ENCODE measurements at places on chromosomes 4 and X.

- DNase-seq: no peak
These were observed 211.6 kb upstream of the DKK2 start for GRCh38 chr4:107247738-107248137.

DNA sequence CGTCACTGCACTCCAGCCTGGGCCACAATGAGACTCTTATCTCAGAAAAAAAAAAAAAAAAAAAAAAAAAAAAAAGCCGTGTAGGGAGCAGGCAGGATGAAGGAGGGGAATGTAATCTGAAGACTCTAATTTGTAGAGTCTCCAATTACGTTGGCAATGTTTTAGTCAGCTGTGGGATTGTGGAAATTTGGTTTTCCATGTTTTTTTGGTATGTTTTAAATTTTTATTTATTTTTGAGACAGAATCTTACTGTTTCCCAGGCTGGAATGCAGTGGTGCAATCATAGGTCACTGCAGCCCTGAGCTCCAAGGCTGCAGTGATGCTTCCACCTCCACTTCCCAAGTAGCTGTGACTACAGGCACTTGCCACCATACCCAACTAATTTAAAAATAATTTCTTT, 56.5 kb downstream of the NSD2 start:
- DNase-seq: no peak

GRCh38 chr4:89860971-89861370, 24.0 kb upstream of the SNCA start:
- no peak for DNase-seq

DNA sequence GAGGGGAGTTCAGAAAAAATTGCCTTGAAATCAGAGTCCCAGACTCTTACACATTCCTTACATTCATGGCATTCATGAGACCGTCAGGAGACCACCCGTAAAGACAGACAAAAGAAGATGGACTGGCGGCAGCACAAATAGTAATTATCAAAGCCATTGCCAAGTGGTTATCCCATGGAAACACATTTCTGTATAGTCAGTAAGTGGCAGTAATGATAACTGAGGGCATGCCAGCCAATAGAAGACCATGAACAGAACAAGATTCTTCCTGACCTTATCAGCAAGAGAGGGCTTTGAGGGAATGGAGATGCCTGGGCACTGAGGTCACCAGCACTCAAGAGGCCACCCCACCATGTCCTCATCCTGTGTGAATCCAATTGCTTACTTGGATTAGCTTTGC, 121.7 kb upstream of the HCCS start:
- DNase-seq: no peak

DNA sequence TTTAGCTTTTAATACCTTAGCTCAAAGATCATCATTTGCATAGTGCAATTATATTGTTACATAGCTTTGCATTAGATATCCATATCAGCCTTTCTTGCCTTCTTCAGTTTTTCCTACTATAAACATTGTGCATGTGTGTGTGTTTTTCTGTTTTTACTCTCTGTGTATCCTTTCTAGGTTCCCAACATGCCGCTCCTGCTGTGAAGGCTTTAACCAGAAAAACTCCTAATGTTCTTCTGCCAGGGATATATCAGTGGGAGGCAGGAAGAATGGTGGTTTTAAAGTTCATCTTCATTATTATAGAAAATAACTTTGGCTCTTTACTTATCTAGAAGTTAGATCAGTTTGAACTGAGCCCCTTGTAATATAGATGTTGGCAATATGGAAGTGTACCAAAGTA, 61.2 kb downstream of the CPE start:
- no peak for DNase-seq

- DNase-seq: no peak
These were observed 595.0 kb upstream of the BOD1L1 start for GRCh38 chr4:14222377-14223029.

DNA sequence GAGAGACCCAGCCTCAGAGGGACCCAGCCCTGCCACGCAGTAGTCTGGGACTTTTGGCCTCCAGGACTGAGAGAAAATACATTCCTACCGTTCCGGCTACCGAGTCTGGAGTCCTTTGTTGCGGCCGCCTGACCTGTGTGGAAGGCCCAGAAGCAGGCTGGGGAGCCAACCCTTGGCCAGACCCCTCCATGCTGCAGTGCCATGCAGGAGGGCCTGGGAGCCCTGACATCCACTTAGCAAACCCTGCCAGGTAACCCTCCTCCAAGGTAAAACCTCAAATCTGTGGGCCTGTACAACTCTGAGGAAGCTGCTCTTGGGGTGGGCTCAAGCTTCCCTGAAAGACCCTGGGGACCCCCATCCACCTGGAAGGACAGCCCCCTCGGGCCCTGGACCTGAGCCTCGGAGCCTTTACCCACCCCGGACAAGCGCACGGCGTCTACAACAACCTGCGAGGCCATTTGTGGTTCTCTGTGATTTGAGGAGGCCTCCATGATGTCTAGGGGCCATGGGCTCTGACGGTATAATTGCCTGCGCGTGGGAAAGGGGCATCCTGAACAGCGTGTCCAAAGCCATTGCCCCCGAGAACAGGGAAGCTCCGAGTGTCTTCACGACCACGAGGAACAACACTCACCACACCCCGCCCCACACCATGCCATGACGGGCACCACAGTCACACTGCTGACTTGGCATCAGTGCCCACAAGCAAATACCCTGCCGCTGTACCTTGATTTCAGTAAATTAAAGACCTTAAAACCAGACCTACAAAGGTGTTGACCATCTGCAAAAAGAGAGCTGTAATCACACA, 58.7 kb downstream of the ZFYVE28 start:
- no peak for DNase-seq

DNA sequence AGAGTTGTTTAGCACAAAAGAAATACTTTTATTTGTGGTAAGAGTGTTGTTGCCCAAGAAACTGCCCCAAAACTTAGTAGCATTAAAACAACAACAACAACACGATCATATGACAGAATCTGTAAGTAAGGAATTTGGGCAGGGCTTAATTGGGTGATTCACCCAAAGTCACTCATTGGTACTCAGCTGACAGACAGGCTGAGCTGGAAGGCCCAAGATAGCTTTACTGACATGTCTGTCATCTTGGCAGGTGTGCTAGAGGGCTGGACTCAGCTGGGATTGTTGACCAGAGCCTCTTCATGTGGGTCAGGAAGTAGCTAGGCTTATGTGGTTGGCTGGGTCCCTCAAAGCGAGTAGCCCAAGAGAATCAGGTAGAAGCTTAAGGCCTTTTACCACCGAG, 52.3 kb downstream of the KIAA0232 start:
- DNase-seq: no peak

DNA sequence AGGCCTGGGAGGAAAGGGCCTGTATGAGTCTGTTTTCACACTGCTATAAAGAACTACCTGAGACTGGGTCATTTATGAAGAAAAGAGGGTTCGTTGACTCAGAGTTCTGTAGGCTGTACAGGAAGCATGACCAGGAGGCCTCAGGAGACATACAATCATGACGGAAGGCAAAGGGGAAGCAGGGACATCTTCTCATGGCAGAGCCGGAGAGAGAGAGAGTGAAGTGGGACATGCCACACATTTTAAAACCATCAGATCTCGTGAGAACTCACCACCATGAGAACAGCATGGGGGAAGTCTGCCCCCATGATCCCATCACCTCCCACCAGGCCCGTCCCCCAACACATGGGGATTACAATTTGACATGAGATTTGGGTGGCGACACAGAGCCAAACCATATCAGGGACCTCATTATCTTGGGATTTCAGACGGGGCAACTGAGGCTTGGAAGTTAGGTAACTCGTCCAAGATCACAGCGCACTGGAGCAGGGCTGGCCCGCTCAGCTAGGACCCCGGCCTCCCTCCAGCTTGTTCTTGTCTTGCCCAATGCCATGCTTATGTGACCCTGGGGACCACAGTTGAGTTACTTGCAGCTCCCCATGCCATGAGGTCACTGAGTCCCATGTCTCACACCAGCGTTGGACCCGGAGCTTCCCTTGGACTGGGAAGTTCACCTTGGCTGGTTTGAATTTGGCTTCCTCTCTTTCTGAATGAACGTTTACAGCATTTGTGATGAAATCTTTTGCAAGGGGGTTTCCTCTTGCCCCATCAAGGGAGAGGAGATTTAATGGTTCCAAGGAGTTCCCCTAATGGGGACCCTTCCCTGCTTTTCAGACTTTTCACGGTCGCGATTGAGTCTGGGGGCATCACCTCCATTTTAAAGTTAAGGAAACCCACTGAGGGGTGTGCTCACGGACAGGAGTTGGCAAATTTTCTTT, 18.1 kb downstream of the HTRA3 start:
- DNase-seq: no peak

DNA sequence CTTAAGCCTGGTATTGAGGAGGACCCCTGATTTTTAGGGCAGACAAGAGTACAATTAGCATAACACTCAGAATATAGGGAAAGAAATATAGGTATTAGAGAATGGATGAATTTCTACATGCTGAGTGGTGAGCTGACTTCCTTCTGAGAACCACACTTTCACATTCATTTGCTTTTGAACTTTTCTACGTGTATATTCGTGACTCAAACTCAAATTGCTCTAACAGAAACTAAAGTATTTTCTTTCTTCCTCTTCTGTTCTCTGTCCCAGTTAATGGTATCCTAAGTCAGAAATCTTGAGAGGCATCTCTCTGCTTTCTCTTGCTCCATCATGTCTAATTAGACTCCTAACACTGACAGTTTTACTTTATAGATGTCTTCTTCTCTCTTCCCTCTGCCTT, 103.2 kb upstream of the CITED1 start:
- DNase-seq: no peak

GRCh38 chrX:130224810-130225209, 43.9 kb downstream of the ZNF280C start:
- DNase-seq: no peak

Data from KG1 (cell line).